Naive thymus-derived CD4-positive, alpha-beta T cell (primary cell): ENCODE measurements at places on chromosomes 13 and 19. TPM values are rescaled to one million over a fixed set of nuclear protein-coding genes. Genes with fewer than 3 reads are reported as not detected.

- DNase-seq = no peak
Measured at GRCh38 chr13:62629618-62630017, 1214.0 kb upstream of the PCDH20 start.

GRCh38 chr19:4124638-4125037 lies 716 bp upstream of the MAP2K2 start:
- DNase-seq = no peak

DNA sequence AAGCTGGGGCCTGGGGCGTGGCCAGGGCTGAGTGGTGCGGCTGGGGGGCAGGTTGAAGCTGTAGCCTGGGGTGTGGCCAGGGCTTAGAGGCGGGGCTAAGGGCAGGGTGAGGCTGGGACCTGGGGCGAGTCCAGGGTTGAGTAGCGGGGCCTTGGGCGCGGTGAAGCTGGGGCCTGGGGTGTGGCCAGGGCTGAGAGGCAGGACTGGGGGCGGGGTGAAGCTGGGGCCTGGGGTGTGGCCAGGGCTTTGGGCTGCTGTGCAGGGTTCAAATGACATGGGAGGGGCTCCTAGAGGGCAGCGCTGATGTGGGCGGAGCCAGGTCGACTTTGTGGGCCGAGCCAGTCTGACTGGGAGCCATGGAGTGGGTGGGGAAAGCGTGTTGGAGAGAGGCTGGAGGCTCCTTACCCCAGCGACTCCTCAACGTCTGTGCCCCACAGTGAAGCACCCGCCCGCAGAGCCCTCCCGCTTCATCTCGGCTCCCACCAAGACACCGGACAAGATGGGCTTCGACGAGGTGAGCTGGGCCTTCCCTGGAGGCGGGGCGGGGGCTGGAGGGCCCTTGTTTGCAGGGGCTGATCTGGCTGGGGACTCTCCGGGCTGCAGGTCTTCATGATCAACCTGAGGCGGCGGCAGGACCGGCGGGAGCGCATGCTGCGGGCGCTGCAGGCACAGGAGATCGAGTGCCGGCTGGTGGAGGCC lies 21.5 kb downstream of the COLGALT1 start:
- no peak for DNase-seq

Gene THSD1
- 0.12 TPM for polyA plus RNA-seq

GRCh38 chr19:33771384-33772101 lies 25.1 kb upstream of the KCTD15 start:
- no peak for DNase-seq

DNA sequence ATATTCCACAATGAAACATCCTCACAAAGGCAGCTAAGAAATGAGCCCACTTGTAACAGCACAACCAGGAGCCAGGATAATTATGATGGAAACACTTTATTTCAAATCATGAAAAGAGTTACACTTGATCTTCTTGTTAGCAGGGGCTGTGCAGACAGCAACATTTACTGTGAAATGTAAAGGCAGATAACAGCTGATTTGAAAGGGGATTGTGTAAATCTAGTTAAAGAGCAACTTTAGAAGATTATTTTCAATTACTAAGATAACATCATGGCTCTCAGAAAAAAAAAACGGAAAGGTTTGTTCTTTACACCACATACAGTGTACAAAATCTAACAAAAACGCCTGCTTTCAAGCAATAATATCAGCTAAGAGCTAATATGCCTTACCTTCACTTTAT lies 22.4 kb downstream of the ENOX1 start:
- no peak for DNase-seq

DNA sequence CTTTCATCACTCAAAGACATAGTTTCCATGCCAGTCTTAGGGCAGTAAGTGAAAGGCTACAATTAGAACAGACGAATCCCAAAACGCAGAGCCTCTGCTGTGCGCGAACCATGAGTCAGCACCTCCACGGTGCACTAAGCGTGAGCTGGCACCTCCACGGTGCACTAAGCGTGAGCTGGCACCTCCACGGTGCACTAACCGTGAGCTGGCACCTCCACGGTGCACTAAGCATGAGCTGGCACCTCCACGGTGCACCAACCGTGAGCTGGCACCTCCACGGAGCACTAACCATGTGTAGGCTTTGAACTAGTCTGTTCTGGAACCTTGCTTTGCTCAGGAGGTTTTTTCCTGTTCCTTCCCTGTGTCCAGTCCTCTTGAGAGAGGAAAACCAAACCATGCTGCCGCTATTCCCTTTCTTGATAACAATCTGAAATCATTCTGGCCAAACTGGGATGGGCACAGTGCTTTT lies 120.6 kb downstream of the IRS2 start:
- no peak for DNase-seq

- DNase-seq = no peak
Measured at GRCh38 chr19:6519289-6519688, 11.5 kb upstream of the TNFSF9 start.

GRCh38 chr13:42875475-42876269 lies 94.3 kb downstream of the FAM216B start:
- no peak for DNase-seq

- DNase-seq = no peak
Measured at GRCh38 chr13:80166352-80166751, 174.6 kb downstream of the SPRY2 start.

Gene KCNN4
- polyA plus RNA-seq = 16.0 TPM

Gene ZNF177
- polyA plus RNA-seq = 0.73 TPM

DNA sequence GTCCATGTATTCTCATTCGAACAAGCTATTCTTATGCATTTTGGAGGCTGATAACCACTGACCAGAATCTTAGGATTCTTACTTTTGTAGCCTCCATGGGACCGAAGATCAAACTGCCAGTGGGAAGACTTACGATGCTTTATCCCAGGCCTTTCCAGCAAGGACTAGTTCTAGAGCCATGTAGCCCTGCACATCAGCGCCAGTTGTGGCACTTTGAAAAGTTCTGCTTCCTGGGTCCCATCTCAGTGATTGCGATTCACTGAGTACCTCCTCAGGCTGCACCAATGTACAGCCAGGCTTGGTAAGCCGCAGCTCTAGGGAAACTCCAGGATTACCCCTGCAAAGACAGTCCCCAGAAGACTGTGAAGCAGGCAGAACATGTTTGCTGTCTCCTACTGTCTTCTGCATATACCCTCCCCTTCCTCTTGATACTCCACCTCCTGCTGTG lies 18.9 kb upstream of the ENOX1 start:
- no peak for DNase-seq

Gene CASP14
- polyA plus RNA-seq = not detected

- no peak for DNase-seq
Measured at GRCh38 chr13:34926508-34926907, 15.6 kb upstream of the NBEA start.

- DNase-seq = no peak
Measured at GRCh38 chr13:100350601-100351000, 238.0 kb downstream of the GGACT start.

Gene SLC7A9
- not detected for polyA plus RNA-seq

Gene TBXA2R
- 9.0 TPM for polyA plus RNA-seq

- DNase-seq = no peak
Measured at GRCh38 chr19:31535691-31536460, 186.6 kb upstream of the TSHZ3 start.

DNA sequence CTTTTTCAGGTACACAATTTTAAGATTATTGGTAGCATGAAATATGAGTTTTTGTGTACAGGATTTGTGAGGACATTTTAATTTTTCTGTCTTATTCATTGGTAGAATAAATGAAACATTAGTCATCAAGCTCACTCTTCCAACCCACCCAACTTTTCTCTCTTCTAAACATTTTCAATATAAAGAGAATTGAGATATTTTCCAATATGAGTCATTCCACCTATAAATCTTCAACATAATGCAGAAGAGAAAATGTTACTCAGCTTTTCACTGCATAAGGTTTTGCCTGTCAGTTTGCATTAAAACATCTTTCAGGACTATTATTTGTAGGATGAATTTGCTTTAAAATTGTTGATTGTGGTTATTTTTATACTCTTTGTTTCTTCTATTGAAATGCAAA lies 330.7 kb downstream of the PCDH20 start:
- DNase-seq = no peak

- DNase-seq = no peak
Measured at GRCh38 chr13:73307481-73307880, 248.7 kb downstream of the KLF5 start.
